Head of caudate nucleus (tissue), 42 donors: ENCODE measurements at places on chromosomes 3 and 15.

GRCh38 chr15:40590667-40591050 is 3.4 kb upstream of the KNL1 start:
- no peak for DNase-seq

DNA sequence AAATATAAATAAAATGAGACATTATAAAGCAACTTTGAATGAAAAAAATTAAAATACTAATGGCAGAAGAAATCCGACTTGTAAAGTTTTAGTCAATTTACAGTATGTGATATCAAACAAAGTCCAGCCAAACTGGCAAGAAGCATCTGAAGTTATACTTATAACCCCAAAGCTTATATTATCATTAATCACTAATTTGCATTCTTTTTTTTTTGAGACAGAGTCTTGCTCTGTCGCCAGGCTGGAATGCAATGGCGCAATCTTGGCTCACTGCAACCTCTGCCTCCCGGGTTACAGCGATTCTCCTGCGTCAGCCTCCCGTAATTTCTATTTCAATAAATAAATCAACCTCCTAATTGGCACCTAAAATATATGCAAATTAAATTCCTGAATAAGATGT is 80.1 kb downstream of the AQR start:
- no peak for DNase-seq

DNA sequence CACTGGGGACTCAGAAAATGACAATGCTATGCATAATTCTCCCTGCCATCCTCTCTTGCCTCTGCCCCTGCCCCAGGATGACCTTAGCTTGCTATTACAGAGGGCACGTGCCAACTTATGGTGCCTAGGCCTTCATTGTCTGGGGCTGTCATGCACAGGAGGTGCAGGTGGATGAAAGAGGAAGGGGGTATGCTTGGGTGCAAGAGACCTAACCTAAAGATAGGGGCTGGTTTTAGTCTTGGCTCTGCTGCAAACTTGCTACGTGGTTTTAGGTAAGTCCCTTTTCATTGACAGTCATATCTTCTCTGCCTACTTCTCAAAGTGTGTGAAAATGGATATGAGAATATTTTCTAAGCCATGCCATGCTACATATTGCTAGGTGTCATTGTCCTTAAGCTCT is 161.3 kb downstream of the EPHB1 start:
- DNase-seq = no peak

GRCh38 chr15:36954486-36954885 is 145.9 kb downstream of the MEIS2 start:
- DNase-seq = no peak

GRCh38 chr3:129060276-129061022 is at the start of gene GP9:
GP9 (plus strand) TSS chr3:129060779; CDS start chr3:129061740, 961 bp downstream.
- DNase-seq = no peak

- no peak for DNase-seq
Observed at GRCh38 chr3:123336441-123336851, 112.4 kb downstream of the ADCY5 start.

DNA sequence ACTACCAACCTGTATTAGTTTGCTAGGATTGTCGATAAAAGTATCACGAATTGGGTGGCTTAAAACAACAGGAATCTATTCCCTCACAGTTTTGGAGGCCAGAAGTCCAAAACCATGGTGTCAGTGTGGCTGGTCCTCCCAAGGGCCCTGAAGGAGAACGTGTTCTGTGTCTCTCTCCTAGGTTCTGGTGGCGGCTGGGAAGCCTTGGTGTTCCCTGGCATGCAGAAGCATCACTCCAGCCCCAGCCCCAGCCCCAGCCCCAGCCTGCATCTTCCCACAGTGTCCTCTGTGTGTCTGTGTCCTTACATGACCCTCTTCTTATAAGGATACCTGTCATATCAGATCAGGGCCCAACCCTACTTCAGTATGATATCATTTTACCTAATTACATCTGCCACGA is 272.5 kb upstream of the LYSMD4 start:
- no peak for DNase-seq
